ENCODE measurements at places on chromosomes 4 and X.

DNA sequence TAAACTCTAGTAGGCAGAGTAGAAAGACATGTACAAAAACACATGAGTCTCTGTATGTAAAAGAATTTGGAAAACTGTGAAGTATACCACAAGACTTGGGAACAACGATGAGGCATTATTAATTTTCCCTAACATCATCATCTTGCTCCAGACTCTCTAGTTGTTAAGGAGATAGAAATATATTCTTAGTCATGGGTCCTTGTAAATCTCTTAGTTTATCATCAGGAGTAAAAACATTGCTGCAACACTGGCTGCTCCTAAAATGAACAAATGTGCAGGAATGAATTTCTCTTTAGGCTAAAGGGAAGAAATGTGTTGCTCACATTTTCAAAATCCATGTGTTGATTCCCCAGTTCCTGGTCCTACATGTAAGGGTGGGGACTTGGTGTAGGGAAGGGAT is 384.6 kb downstream of the STIM2 start:
- DNase-seq, result no peak

DNA sequence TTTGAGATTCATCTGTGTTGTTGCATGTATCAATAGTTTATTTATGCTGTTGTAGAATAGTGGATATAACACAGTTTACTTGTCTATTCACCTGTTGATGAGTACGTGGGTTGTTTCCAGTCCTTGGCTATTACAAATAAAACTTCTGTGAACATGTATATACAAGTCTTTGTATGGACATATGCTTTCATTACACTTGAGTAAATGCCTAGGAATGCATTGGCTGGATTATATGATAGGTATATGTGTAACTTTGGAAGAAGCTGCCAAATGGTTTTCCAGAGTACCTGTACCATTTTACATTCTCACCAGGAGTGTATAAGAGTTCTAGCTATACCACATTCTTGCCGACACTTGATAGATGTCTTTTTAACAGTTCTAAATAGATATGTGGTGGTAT is 16.5 kb downstream of the ART3 start:
- no peak for DNase-seq

GRCh38 chr4:142230991-142231390 is 594.6 kb downstream of the IL15 start:
- no peak for DNase-seq

DNA sequence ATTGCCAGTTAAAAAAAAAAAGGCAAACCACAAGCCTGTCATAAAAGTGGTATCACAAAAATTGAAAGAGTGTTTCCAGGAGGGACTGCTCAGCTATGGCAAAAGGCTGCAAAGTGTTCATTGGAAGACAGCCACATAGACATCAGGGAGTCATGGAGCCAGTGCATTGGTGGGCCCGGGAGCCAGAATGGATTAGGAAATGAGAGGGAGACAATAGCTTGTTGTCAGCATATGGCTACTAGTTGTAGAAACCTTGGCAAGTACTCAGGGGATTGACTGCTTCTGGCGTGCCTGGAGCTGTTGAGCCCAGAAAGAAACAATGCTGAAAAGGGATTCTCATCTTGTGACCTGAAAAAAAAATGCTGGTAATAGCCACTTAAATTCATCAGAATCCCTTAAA is 5.0 kb downstream of the GAR1 start:
- DNase-seq, result no peak

DNA sequence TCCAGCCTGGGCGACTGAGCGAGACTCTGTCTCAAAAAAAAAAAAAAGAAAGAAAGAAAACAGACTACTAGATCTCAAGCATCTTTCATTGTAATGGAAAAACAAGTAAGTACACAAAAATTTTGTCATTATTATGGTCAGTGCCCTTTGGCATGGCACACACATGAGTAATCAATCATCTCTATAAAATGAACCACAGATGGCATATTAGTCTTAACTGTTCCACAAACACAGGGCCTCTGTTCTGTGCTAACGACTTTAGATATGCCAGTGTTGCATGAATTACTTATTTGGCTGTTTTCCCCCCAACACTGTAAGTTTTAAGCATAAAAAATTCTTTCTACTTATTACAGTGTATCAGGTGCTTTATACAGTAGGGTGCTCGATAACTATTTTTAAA is 90.4 kb downstream of the COX7B2 start:
- no peak for DNase-seq

GRCh38 chrX:71514367-71515037 is 18.4 kb upstream of the OGT start:
- DNase-seq, result no peak

Measured in omental fat pad (tissue), 4 donors.